Stimulated activated CD4-positive, alpha-beta T cell treated with anti-CD3 and anti-CD28 coated beads, Interleukin-15, amount 100 ng/mL, for 1 hour (primary cell): ENCODE measurements at places on chromosomes 7 and 10.

DNA sequence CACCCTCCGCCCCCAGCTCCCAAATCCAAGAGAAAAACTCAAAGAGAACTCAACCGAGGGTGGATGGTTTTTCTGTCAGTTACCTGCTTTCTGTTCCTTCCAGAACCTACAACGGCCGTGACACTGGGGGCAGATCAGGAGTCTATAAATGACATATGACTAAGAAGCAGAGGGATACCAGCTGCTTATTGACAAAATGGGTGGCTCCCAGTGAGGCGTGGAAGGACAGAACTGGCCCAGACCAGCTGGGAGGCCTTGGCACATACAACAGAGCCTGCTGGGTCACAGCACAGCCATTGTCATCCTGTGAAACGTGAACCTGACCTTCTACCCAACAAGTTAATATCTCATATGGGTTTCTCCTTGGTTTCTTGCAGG is 84.3 kb upstream of the ADRB1 start:
- no peak for DNase-seq

GRCh38 chr10:116634126-116634975 is 13.6 kb downstream of the PNLIPRP2 start:
- DNase-seq: no peak

- no peak for DNase-seq
Measured at GRCh38 chr10:131775433-131775832, 125.4 kb upstream of the PPP2R2D start.

- no peak for DNase-seq
Measured at GRCh38 chr10:122186816-122187810, 84.0 kb upstream of the BTBD16 start.

DNA sequence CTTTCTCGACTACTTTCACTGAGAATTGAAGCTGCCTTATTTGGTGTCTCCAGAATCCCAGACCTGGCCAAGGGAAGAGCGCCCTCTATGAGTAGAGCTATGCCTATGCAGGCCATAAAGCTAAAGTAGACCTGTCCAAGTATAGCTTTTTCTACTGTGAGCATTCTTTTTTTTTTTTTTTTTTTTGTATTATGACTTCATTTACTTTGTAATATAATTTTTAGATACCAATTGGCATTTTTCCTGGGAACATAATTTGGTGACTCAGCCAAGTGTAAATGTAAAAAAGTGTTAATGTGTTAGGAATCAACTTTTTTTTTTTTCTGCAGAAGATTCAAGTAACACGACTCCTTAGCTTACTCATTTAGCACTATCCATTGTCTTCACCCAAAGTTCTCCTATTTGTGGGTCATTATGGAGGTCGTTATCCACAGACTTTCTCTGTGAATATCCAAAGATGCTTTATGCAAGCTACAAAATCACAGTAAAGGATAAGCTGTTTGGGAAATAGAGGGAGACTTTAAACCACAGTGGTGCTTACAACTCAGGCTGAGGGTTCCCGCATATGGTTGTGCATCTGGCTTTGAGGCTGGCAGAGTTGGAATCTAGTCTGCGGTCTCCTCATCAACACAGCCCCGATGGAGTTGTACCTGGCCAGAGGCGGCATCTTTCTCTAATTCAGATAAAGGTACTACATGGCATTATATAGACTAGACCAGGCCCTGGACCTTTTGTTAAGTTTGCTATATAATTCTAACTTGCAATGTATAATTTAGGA is 1040.2 kb upstream of the SORCS1 start:
- DNase-seq: no peak

DNA sequence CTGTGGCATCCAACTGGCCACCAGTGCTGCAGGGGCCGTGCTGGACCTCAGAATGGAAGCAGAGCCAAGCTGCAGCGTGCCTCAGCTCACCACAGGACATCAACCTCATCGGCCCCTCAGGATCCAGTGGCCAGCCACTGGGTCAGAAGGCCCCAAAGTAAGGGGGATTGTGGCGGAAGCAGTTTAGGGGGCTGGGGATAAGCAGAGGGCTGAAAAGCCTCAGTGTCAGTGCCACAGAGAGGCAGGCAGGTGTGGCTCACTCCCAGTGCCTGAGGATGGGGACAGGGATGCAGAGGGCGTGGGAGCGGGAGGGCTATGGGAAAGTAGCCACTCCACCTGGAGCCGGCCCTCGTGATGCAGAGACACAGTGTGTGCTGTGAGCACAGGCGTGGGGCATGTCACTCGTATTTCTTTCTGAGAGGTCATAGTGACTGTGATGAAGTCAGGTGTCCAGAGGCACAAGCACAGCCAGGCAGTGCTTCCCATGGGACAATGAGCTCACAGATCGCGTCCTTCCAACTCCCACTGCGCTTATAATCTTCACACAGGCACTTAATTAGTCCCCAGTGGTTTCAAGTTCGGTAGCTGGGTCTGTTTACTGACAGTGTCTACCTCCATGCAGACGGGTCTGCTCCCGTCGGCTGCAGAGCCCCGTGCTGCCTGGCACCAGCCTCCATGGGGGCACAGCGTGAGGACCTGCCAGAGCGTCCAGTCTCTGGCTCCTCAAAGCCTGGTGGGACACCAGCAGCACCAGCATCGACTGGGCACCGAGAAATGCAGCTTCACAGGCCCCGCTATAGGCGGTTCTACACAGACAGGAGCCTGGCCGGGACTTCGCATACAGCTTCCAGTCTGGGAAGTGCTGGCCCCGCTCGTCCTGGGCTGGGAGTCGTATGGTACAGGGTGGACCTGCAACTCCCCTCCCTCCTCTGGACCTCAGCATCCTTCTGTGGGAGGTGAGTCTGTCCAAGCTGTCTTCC is 42.9 kb upstream of the CNPY1 start:
- no peak for DNase-seq

DNA sequence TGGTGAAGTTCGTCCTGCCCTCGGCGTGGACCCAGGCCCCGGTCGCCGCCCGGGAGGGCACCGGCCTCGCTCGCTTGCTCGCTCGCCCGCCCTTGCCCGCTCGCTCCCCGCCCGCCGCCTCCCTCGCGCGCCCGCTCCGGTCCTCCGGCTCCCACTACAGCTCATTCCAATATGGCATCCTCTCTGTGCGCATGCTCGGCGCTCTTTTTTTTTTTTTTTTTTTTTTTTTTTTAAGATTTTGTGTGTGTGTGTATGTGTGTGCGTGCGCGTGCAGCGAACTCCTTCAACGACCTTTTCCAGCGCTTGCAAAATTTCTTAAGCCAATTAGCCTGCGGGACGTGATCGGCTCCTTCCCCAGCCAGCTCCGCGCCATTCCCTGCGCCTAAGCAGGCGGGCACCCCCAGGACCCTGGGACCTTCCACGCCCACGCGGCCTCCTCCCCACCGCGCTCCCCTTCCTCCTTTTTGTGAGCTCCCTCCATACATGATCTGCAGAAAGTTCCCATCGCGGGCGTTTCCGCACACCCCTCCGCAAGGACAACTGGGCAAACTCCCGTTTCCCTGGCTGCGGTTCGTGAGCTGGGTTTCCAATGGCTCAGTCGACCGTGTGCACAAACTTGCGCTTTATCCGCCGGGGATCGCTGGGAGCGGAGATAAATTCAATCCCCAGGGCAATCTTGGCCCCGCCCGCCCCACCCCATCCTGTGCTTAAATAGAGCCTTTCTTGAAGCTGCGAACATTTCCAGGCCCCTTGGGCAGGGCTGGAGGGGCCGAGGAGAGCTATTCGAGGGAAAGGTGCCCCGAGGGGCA is at the start of gene SFMBT2:
TSS of gene SFMBT2 (minus strand) at position 173 of the 809 bp plus-strand sequence. CDS start 29,136 bp downstream, outside the sequence.
- DNase-seq: no peak

DNA sequence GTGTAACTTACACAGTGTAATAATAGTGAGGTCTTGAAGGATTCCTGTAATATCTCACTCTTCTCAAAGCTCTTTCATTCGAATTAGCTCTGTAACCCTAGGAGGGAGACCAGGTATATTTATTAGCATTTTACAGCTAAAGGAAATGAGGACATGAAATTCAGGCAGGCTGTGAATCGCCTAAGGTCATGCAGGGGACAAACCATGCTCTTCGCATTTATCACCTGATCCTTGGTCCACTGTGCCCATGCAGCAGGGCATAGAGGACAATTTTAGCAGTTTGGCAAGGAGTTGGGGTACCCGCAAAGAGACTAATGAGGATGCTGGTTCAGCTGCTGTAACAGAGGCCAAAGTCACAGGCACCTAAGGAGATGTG is 14.8 kb upstream of the LAMB1 start:
- DNase-seq: no peak

DNA sequence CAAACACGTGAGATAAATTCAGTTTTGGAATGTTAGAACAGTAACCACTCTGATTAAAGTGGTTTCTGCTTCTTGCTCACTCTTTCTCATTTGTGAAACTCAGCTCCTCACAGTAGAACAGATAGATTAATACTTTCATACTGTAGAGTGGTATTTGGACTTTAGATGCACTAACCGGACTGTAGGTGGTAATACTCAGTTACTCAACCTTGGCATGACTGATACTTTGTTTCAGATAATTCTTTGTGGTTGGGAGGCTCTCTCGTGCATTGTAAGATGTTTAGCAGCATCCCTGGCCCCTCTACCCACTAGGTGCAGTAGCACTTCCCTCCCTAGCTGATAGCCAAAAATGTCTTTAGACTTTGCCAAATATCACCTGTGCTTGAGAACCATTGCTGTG is 37.6 kb downstream of the MCU start:
- DNase-seq: no peak

GRCh38 chr10:131996466-131997365 is 15.0 kb upstream of the BNIP3 start:
- no peak for DNase-seq

GRCh38 chr10:74738542-74738941 is 87.9 kb upstream of the KAT6B start:
- no peak for DNase-seq

GRCh38 chr10:25226775-25227682 is 52.2 kb downstream of the GPR158 start:
- no peak for DNase-seq

GRCh38 chr10:124802313-124802675 is 675 bp downstream of the ABRAXAS2 start:
- no peak for DNase-seq

GRCh38 chr7:26688936-26689506 is 175.4 kb downstream of the SKAP2 start:
- DNase-seq: no peak

DNA sequence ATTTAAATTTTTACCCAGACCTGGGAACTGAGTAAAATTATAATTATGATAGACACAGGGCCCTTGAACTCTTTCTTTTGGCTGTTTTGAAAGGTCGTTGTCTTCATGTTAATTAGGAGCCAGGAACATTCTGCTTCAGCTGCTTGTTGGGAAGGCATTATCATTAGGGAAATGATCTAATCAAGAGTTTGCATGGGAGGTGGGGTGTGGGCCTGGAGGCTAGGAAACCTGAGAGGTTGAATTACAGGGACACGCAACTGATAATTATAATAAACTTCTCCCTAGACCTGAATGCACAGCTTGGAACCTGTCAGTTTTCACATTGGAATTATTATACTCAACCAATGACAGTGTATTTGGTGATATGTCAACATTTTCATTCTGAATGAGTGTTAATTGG is 237.7 kb downstream of the CACNB2 start:
- DNase-seq: no peak

GRCh38 chr7:23175938-23176337 is 5.9 kb upstream of the NUP42 start:
- DNase-seq: no peak

GRCh38 chr10:58266003-58266825 is 1.5 kb downstream of the IPMK start:
- DNase-seq: no peak

DNA sequence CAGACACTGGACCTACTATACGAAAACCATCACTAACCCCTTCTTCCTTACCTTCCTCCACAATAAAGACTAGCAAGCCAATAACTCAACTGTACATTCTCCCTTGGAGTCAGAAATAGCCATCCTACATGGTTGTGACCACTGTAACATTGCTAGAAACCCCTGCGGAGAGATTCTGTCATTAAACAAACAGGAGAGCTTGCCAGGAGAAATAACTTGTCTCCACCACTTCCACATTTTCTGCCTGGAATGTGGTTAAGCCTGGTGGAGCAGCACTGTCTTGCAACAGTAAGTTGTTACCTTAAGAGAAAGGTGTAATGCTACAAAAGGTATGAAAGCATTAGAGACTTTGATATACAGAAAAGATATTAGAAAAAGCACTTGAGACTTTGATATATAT is 45.8 kb downstream of the THSD7A start:
- no peak for DNase-seq

- DNase-seq: no peak
Measured at GRCh38 chr7:42735081-42735480, 176.8 kb downstream of the C7orf25 start.

DNA sequence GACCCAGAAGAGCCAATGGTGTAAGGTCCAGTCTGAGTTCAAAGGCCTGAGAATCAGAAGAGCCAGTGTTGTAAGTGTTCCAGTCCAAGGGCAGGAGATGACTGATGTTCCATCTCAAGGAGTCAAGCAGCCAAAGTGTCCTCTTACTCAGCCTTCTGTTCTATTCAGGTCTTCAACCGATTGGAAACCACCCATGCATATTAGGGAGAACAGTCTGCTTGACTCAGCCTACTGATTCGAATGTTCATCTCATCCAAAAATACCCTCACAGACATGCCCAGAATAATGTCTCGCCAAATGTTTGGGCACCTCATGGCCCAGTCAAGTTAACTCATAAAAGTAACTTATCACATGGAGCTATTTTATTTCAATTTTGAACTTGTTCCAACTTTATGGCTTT is 2.9 kb upstream of the WDFY4 start:
- DNase-seq: no peak
